ENCODE measurements at places on chromosomes 16 and 17.
A peak's percentile ranks its signal among the peaks of the same experiment; 100 is the strongest.

GRCh38 chr16:20255002-20255401 is 72.3 kb downstream of the GP2 start:
- DNase-seq: no peak

DNA sequence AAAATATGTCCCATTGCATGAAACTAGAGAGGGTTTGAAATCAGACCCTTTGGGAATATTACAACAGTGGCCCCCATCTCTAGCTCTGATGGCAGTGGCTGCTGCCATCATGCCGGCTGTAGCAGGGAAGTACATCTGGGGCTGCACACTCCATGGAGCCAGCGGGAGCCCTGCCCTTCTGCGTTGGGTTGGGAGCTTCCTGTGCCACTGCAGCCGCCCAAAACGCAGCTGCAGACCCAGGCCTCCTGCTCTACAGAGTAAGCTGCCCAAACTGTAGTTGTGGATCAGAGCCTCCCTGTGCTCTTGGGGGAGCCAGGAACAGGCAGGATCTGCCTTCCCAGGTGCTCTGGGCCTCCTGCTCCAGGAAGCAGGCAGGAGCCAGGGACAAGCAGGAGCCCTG is 450.0 kb downstream of the HS3ST3B1 start:
- DNase-seq: no peak

GRCh38 chr17:20009302-20010098 is at the start of gene SPECC1:
Gene SPECC1, plus strand, starts transcription at chr17:20009359. Its CDS starts 87,293 bp downstream, at chr17:20096652.
- peak; percentile 95 for DNase-seq

DNA sequence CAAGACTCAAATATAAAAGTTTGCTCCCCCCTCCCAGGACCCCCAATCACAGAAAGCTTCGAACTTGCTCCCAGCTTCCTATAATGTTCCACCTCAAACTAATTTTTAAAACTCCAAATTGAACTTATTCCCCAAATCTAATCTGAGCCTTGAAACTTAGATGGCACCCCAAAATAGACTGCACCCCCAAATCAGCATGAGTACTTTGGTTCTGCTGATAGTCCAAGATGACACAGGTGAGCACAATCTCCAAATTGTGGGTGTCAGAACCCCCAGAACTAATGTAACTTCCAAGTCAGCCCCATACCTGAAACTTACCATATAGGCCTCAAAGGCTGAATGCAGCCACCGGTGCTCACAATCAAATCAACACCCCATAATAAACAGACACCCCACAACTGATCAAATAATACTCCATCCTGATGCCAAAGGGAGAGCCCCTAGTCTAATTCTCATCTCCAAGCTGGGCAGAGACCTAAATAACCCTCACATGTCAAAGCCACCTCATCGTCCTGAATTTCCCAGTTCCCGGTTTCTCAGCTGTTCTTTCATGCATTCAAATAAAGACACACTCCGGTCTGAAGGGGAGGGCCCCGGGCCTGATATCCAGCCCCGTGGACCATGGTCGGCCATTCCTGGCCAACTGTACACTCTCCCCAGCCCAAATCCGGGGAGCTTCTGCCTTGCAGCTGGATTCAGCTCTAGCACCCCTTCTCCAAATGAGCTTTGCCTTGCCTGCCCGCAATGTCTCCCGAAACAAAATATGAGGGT is 1.8 kb upstream of the BCL6B start:
- DNase-seq: no peak

DNA sequence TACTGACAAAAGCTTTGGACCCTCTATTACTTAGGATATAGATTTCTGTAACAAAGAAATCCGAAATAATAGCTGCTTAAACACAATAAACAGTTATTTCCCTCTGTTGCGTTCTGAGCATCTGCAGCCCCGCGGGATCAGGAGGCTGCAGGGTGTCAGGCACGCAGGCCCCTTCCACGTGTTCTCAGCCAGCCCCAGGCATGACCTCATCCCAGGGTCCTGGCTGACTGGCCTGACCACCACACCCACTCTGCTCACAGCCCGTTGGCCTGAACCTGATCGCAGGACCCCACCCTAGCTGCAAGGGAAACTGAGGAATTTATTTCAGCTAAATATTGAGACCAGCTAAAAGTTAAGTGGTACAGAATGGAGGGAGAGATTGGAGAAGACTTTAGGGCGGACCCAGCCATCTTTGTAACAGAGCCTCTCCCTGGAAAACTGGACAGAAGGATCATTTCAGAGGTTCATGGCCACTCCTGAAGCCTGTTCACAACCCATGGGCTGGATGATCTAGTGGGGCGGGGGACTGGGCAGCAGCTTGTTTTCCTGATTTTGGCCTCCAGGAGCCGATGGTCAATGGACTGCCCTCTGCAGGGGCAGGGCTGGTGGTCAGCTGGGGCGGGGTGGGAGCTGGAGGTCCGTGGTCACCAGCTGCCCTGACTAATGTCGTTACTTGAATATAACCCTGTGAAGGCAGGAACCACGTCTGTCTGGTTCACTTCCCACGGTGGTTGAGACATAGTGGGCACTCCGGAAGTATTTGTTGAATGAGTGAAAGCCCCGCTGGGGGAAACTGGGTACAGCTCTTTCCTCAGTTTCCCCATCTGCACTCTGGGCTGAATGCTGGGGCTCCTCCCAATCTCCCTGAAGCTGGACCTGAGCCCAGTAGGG is 10.9 kb downstream of the CETP start:
- no peak for DNase-seq

- no peak for DNase-seq
Measured at GRCh38 chr17:16398270-16399267, 16.8 kb upstream of the TRPV2 start.

- no peak for DNase-seq
Measured at GRCh38 chr16:51562891-51563290, 411.8 kb upstream of the SALL1 start.

DNA sequence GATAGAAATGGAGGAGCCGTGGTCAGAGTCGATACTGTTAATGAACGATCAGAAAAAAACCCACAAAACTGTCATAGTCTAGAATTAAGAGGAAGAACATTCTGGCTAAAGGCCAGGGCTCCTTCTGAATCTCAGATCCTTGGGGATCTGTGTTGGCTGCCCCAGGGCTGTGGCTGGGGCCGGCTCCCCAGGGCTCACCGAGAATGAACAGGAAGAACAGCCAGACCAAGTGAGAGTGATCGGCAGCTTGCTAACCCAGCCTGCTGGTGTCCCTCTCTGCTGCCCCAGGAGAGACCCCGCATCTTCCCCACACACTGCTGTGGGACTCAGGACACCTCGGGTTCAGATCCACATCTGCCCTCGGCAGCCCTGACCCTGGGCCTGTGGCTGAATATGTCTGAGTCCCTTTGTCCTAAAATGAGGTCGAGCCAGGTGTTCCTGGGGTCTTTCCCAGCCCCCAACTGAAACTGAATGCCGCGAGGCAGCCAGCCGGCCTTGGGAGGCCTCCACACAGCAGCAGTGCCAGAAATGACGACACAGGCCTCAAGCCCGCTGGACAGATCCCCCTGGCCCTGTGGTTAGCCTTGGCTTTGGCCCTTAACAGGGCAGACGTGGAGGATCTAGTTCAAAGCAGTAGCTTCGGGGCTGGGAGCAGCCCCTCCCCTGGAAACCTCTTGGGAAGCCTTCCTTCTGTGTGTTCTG is 23.9 kb upstream of the CLEC18A start:
- no peak for DNase-seq

DNA sequence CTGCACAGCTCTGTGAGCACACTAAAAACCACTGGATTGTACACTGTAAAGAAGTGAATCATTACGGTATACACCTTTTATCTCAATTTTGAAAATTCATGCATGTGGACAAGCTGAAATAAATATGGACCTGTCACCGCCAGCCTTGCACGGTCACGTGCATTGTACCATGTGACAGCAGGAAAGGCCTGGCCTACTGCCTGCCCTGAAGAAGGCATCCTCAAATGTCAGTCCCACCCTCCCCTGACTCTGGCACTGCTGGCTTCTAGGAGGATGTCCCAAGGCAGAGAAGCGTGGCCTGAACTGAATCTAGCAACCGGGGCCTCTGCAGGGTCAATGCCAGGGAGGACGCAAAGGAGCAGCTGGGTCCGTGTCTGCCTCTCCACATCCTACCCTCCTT is 34.6 kb downstream of the SLC38A8 start:
- DNase-seq: no peak

DNA sequence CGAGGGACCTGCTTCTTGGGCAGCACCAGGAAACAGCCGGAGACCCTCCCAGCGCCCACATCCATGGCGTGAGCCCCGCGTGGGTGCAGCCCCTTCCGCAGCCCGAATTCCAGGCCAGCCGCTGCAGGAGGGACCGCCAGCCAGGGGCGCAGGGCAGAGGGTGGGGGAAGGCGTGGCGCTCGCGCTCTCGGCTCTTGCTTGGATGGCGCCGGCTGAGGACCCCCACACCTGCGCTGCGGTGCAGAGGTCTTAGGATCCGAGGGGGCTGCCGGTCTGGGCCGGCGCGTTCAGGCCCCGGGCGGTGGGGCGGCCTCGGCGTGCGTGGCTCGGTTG is 28.8 kb downstream of the ACTG1 start:
- DNase-seq: no peak

Measured in activated T-cell treated with anti-CD3 and anti-CD28 coated beads, Interleukin-2, amount 50 U/mL, for 24 hours (primary cell).